ENCODE measurements at places on chromosomes 16 and 17. TPM values are rescaled to one million over a fixed set of nuclear protein-coding genes. Genes with fewer than 3 reads are reported as not detected.

DNA sequence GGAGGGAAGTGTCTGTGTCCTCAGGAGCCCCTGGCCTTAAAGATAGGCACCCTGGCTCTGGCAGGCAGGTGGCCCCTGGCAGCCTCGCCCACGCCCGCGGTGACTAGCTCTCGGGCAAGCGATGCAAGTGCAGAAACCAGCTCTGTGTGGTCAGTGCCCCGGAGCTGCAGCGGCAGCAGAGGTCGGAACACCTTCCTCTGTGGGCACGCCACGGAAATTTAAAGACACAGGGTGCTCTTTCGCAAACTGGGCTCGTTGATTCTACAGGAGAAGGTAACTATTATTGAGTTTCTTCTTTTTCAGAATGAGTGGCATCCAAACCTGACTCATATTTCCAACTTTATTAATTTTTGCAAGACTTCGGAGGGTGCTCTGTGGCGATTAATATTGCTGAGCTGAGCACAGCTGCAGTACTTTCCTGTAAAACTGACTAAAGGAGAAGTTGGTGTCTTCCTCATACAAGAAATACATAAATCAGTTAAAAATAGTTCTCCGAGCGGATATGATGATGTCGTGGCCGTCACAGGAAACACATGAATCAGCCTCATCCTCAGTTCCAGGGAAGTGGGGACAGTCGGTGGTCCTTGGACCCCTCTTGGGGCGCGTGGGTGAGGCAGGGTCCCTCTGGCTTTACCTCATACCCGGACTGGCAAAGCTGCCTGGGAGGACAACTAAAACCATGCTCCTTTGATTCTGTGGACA lies 120.2 kb downstream of the METRNL start:
- no peak for DNase-seq

DNA sequence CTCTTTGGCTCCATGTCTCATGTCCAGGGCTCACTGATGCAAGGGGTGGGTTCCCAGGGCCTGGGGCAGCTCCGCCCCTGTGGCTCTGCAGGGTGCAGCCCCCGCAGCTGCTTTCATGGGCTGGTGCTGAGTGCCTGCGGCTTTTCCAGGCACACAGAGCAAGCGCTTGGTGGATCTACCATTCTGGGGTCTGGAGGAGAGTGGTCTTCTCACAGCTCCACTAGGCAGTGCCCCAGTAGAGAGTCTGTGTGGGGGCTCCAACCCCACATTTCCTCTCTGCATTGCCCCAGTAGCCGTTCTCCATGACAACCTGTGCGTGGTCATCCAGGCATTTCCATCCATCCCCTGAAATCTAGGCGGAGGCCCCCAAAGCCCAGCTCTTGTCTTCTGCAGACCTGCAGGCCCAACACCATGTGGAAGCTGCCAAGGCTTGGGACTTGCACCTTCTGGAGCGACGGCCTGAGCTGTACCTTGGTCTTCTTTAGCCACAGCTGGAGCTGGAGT lies 5.2 kb downstream of the IL32 start:
- DNase-seq, result no peak

GRCh38 chr16:65749506-65749905 lies 617.0 kb upstream of the CDH5 start:
- no peak for DNase-seq

Gene RPH3AL
- 3.4 TPM for total RNA-seq

Gene SYT17
- total RNA-seq, result 16.4 TPM

Gene KRTAP4-6
- total RNA-seq, result not detected

- no peak for DNase-seq
These were observed 202.0 kb downstream of the C16orf78 start for GRCh38 chr16:49575346-49576172.

DNA sequence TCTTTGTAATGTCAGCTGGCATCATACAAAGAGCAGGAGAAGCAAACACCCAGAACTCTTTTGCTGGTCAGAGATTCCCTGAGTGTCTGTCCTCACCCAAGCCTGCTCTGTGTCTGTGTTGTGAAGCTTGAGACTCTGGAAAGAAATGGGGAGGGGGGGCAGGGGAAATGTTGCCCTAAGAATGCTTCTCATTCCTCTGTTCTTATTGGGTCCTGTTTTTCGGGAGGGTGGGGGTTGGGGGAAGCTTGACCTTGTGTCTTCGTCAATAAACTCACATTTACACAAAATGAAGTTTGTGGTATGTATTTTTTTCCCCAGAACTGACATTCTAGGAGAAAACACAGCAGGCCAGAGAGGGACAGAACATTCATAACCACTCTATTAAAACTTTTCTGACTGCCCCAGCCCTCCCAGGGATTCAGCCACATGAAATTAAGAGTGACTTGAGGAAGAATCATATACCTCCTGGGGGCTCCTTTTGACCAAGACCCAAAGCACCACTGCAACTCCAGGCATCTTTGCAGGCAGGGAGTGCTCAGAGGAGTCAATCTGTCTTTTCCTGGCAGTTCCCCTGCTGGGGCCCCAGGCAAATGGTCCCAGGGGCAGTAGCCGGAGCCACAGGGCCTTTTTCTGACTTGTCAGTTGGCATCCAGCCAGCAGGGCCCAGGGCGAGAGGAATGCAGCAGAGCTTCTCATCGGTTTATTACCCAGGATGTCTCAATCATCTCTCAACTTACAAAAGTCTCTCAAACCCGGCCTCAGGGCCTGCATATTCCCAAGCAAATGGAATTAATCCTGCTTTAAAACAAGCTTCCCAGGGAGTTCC lies 5.1 kb upstream of the RASL10B start:
- DNase-seq, result no peak

Gene KCNG4
- not detected for total RNA-seq

DNA sequence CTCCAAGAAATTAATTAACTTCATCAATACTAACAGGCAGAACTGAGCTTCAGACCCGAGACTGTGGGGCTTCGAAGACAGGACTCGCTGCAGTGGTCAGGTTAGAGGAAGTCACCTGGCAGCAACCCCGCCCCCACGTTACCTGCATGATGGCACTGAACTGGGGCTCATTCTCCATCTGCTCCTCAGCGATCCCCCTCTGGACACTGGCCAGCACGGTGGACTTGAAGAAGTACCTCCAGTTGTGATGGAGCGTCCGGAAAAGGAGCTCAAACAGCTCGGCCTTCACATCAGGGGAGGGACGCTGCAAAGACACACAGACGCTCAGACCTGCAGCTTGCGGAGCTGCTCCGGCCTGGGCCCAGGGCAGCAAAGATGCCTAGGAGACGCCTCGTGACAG lies 40.9 kb upstream of the GSG1L start:
- no peak for DNase-seq

Gene GSG1L
- 0.38 TPM for total RNA-seq

Gene FBXW10B
- 0.44 TPM for total RNA-seq

Gene PLD6
- total RNA-seq, result 0.21 TPM

DNA sequence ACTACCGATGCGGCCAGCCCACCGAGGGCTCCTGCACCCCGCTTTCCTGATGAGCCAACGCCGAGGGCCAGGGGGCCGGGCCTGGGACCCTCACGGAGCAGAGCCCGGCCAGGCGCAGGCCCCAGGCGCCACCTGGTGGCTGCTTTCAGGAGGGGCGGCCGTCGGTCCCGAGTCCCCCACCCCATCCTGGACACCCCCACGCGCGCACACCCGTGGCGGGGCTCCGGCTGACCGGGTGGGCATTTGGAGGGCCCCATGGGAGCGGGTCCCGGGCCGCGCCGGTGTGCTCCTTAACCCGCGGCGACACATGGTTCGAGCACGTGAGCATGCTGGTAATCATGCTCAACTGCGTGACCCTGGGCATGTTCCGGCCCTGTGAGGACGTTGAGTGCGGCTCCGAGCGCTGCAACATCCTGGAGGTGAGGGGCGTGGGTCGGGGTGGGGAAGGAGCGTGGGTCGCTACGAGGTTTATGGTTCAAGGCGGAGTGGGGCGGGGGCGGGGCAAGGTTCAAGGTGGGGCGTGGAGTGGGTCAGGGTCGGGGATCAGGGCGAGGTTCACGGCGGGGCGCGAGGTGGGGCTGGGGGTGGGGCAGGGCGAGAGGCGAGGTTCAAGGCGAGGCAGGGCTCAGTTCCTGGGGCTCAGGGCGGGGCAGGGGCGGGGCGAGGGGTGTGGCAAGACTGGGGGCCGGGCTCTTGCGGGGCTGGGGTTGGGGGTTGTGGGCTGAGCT lies 30.2 kb downstream of the TPSG1 start:
- peak; percentile 51 for DNase-seq

Gene CHST5
- total RNA-seq, result 0.13 TPM

Gene PEX12
- total RNA-seq, result 4.4 TPM

- no peak for DNase-seq
These were observed 58.2 kb upstream of the STAC2 start for GRCh38 chr17:39283896-39284295.

- no peak for DNase-seq
These were observed 1.4 kb upstream of the SLFN5 start for GRCh38 chr17:35241520-35241919.

Gene SMTNL2
- 0.59 TPM for total RNA-seq

Gene TMEM88
- 13.6 TPM for total RNA-seq

DNA sequence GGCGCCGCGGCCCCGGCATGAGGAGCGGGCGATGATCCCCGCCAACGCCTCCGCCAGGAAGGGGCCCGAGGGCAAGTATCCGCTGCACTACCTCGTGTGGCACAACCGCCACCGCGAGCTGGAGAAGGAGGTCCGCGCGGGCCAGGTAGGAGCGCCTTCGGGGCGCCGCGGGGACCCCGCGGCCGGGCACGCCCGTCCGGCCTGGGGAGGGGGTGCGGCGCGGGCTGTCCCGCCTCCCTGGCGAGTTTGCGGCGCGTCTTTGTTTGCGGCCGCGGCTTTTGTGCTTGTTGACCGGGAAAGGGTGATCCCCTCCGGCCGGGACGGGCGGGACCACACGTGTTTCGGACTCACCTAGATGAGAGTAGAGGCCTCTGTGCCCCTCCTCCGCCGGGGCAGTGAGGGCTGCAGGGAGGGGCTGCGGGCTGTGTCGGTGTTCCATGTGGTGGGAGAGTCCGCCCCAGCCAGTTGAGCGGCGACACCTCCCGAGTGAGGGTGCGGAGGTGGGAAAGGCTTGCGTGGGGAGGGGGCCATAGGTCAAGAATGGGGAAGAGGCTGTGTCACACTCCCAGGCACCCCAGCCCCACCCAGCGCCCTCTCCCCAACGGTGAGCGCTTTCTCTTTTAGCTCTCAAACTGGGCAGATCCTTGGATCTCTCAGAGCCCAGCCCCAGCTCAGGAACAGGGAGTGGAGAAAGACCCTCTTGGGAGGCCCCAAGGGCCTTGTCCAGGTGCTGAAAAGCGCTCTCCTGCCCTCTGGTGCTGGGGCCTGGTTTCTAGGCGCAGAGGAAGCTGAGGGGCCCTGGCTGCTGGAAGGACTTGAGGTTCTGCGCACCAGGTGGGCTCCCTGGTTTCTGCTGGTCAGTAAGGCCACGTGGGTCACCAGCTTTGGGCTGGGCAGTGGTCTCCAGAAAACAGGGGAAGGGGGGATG lies 923 bp downstream of the ANKRD13B start:
- DNase-seq, result no peak

Gene DPEP2
- total RNA-seq, result 1.0 TPM

GRCh38 chr16:90034504-90034903 lies 15.2 kb upstream of the DBNDD1 start:
- no peak for DNase-seq

GRCh38 chr16:19113577-19114358 lies at the start of gene ITPRIPL2:
TSS of gene ITPRIPL2 (plus strand) at chr16:19113964. CDS start at chr16:19114462, 498 bp downstream.
- peak; percentile 79 for DNase-seq

DNA sequence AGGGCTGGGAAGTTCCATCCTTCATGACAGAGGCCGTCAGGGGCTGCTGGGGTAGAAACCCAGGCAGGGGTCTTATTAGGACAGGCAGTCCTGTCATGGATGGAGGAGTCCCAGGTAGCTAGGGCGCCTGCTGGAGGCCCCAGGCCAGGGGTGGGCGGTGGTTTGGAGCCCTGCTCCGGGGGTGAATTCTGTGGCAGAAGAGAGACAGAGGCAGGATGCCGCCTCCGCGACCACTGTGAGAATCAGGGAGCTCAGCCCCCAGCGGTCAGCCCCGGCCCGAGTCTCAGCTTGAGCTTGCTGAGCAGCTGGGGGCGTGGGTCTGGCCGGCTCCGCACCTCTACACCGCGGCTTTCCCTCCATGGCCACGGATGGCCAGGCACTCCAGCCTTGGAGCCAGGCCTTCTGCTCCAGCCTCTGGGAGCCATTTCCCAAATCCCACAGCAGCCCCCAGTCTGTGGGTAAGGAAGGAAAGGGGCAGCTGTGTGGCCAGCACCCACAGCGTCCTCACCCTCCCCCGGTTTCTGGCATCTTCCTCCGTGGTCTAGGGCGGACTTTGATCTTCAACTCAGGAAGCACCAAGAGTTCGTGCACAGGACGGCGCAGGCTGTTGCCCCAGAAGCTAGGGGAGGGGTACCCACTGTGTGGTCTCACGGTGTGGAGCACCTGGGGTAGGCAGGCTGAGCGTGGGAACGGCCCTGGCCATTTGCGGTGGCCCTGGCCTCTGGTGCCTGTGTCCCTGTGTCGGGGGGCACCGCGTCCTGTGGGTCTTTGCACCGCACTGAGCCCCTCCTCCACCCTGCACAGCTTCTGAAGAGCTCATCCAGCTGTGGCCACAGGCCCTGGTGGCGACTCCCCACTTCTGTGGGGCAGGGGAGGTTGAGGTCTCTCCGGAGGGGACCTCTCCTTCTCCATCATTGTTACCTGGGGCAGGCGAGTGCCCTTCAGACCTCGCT lies 14.1 kb downstream of the CD7 start:
- DNase-seq, result no peak

DNA sequence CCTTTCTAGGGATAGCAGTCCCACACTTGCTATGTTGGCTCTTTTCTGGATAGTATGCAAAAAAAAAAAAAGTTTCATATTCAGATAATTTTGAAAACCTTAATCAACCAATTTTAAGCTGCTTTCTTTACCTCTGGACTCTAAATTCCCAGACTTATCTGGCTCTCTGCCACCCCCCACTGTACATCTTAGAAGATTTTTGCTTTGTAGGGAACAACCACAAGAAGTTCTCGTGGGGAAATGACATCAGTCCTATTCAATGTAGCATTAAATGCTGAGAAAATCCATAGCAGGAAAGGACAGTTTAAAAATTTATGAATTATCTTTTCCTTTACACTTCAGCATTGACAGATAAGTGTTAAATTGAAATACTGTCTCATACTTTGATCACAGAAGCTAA lies 562.7 kb upstream of the HSBP1 start:
- DNase-seq, result no peak

DNA sequence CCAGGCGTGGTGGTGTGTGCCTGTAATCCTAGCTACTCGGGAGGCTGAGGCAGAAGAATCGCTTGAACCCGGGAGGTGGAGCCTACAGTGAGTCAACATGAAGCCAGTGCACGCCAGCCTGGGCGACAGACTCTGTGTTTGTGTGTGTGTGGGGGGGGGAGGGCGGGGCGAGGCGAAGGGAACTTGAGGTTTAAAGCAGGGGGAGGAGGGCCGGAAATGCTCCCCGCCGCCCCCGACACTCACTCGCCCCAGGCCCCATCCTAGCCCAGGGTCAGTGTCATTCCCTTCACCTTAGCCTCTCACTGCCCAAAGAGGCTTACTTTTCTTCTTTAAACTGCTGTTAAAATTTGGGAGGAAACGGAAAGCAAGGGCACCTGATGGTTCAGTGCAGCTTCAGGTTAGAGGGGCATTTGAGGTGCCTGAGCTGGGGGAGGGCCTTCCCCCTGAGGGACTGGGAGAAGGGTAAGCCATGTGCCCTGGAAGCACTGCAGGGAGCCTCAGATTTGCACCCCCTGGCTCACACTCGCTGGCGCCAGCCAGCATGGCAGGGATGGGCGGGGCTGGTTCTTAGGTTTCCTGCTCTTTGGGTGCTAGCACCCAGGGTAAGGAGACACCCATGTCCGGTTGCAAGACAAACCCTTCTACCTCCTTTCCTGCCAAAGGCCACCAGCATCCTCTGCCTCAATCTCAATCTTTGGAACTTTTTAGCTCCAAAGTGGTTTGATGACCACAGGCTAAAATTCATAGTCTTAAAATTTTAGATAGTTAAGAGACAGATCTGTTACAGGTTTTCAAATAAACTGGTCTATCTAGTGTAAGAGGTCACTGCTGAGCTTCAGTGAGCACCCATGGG lies 2.2 kb upstream of the LIMD2 start:
- no peak for DNase-seq

All from endothelial cell (in vitro differentiated cells).